ENCODE measurements at places on chromosomes 4 and X.

GRCh38 chrX:12446342-12447075 lies 308.2 kb downstream of the FRMPD4 start:
- DNase-seq, result no peak

GRCh38 chr4:69656653-69657158 lies 3.7 kb upstream of the UGT2A1 start:
- DNase-seq, result no peak

DNA sequence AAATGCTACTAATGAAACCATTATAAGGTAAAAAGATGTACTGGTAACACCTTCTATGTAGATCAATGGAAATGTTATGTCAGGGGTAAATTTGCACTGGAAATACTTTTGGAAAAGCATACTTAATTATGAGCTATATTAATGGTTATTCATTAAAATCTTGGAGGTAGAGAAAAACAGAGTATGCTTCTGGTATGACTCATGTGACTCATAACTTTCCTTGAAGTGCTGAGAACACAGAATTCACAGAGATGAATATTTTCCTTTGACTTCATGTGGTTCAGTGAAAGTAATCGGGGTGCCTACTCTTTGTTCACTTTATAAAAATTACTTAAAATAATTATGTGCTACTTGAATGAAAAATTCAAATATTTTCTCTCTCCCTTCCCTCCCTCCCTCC lies 254.2 kb downstream of the KCTD8 start:
- DNase-seq, result no peak

DNA sequence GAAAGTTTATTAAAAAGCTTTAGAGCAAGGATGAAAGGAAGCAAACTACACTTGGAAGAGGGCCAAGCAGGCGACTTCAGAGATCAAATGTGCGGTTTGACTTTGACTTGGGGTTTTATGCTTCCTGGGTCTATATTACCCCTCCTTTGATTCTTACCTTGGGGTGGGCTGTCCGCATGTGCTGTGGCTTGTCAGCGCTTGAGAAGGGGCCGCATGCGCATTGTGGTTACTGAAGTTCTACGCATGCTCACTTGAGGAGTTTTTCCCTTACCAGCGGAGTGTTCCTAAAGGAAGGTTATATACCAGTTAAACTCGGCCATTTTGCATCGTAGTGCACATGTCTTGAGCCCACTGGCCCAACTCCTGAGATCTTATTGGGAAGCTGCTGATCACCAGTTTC lies 9.9 kb downstream of the ZNF157 start:
- peak; percentile 84 for DNase-seq

DNA sequence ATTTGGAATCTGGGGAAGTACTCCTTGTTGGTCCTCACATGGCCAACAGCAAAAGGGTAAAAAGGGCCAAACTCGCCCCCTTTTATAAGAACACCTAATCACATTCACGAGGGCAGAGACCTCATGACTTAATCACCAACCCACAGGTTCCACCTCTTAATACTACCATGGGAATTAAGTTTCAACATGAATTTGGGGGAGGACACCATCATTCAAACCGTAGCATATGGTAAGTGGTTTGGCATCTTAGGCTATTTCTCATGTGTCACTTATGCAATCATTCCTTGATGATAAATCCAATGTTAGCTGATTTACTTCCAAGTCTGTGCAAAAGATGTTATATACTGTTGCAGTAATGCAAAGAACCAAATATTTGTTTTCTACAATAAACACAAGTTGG lies 302.9 kb upstream of the FAM241A start:
- DNase-seq, result no peak

GRCh38 chr4:143016171-143016570 lies 168.5 kb upstream of the USP38 start:
- no peak for DNase-seq

DNA sequence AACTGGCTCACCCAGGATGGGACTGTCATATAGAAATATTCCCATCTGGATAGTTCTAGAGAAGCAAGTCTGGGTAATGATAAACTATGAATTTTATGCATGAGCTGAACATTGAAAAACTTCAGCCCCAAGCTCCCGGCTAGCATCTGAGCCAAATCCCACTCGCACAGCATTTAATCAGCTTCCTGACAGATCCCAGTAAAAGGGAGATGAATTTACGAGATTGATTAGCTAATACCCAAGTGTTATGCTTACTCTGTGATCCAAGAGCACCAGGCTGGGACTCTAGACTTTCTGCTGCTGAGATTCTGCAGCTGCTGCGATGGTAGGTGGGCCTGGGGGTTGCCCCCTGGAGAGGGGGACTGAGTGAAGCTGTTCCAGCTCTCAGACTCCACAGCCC lies 28.0 kb downstream of the FRMPD3 start:
- DNase-seq, result no peak

DNA sequence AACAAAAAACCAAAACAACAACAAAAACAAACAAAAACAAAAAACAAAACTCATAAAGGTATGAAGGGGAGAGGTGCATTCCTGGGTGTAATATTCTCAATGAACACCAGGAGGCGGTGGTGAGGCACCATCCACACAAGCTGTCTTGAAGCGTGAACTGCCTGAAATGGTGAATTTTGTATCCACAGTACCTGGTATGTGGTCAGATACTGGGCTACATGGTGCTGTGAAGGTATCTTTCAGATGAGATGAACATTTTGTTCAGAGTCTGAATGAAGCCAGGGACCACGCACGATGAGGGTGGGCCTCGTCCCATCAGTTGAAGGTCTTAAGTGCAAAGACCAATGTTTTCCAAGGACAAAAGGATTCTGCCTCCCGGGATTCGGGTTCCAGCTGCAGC lies 58.5 kb downstream of the ASMT start:
- DNase-seq, result peak; percentile 30

DNA sequence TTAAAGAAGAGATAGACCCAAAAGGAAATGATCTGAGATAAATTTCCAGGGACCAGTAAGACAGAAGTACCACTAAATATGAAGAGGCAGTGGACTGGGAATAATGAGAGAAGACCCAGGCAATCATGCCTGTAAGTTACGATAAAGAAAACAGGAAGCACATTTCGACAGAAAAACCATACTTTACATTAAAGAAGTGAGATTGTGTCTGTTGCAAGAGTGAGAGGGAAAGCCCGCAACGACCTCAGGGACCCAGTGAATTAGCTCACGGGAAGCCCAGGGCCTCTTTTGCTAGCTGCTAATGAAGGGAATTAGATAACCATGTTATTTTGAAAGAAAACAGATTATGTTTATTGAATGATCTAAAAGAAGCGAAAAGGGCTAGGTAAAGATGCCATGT lies 28.9 kb upstream of the ACSL1 start:
- DNase-seq, result no peak

DNA sequence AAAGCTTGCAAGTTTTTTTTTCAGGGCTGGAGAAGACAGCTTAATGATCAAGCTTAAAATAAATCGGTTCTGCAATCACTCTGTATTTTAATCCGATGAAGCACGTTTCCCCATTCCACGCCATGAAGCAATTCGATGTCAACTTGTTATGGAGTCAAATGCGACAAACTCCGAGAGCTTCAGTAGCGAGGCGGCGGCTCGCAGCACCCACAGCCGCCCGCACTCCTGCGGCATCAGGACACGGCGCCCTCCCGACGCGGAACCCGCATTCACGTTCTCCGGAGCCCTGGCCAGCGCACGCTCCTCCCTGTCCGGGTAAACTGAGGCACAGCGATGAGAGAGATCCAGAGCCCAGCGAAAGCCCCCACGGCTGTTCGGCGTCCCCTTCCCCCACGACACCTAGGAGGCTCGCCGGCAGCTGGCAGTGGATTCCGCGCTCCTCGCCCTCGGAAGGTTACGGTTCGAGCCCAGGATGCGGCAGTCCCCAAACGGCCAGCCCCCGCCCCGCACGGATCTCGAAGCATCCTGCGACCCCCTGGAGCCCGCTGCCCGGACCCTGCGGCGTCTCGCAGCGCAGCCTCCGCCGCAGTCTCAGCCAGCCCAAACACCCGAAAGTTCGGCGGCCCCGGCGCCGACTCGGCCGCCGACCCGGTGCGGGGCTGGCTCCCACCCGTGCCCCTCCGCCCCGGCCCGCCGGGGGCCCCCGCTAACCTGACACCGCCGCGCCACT lies 507 bp downstream of the MFAP3L start:
- no peak for DNase-seq

DNA sequence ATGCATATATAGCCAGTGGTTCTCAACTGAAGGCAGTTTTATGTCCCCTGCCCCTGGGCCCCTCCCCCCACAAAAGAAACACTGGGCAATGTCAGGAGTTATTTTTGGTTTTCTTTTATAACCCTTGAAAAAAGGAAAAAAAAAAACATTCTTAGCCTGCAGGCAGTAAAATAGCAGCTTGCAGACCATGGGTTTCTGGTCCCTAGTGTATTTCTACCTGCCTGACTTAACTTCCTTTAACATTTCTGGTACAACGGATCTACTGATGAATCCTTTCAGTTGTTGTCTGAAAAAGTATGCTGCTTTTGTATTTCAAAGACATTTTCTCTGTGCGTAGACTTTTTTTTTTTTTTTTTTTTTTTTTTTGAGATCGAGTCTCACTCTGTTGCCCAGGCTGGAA lies 11.1 kb upstream of the FAM200B start:
- DNase-seq, result no peak

- no peak for DNase-seq
These were observed 1.0 kb downstream of the NHSL2 start for GRCh38 chrX:71911731-71912050.

- no peak for DNase-seq
These were observed 2542.7 kb downstream of the PCDH7 start for GRCh38 chr4:33262824-33263223.

GRCh38 chr4:165505958-165506837 lies 127.4 kb downstream of the CPE start:
- no peak for DNase-seq

GRCh38 chr4:41209901-41210300 lies 4.4 kb downstream of the APBB2 start:
- DNase-seq, result no peak

DNA sequence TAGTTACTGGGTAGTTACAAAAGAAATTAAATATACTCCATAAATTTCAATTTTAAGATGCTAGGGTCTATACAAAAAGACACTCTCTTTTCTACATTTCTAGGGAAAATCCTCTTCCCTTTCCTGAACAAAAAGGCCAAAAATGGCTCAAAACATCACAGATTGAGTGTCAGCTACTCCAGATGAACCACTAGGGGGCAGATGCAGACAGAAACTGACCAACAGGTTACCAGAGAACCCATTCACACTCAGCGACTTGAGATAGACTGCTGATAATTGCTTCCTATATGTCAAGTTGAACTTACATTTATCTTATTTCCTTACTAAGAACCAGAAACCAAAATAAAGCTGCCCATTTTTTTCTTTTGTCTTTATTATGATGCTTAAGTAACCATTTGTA lies 83.4 kb upstream of the MID1IP1 start:
- no peak for DNase-seq

DNA sequence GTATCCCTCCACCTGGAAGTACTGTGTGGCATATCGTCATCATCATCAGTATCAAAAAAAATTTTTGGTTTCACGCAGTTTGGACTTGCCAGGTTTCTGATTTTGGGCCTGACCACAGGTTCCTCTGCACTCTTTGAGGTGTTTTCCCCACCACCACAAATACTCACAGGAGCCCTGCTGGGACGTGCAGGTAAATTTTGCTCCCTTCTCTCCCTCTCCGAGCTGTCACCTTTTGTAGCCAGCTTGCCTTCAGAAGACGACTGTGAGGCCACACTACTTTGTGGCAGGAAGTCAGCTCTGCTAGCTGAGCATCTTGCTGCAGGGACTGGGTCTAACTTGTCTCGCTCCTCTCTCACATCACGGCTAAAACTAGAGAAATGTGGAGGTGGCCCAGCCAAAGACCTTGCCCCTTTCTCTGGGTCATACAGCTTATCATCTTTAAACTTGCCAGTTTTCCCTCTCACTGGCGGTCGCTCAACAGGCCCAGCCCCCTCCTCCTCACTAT lies 2.8 kb downstream of the PJA1 start:
- DNase-seq, result no peak

GRCh38 chr4:105894660-105895582 lies at the start of gene NPNT:
TSS of gene NPNT (plus strand) at chr4:105895471. CDS start at chr4:105895653, 182 bp downstream.
- no peak for DNase-seq

DNA sequence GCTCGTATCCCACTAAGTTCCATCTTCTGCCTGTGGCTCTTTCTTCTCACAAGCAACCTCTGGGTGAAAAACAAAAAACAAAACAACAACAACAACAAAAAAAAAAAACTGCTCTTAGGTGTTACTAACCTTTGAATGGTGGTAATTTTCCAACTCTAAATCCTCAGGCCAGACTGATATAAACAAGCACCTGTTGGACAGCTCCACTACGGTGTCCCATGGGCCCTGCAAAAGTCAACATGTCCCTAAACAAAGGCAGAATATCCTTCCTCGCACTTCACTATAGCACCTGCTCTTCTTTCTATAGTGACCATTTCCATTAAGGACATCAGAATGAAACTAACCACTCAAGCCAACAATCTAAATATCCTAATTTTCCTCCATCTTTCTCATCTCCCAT lies 54.6 kb upstream of the PARM1 start:
- DNase-seq, result no peak

DNA sequence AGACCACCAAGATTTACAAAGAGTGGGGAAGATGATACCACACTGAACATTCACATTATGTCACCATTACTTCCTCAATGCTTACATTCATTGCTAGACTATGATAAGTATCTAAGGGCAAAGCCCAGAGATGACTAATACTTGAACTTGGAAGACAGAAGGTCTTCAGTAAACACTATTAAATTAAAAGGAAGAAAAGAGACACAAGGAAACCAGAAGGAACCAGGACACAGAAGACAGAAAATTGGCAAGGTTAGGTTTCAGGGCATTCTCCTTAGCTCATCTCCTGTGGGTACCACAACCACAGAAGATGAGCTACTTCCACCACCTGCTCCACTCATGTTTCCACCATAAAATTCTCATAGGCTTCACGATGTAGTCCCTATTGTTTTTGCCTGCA lies 64.9 kb downstream of the NLGN4X start:
- no peak for DNase-seq

DNA sequence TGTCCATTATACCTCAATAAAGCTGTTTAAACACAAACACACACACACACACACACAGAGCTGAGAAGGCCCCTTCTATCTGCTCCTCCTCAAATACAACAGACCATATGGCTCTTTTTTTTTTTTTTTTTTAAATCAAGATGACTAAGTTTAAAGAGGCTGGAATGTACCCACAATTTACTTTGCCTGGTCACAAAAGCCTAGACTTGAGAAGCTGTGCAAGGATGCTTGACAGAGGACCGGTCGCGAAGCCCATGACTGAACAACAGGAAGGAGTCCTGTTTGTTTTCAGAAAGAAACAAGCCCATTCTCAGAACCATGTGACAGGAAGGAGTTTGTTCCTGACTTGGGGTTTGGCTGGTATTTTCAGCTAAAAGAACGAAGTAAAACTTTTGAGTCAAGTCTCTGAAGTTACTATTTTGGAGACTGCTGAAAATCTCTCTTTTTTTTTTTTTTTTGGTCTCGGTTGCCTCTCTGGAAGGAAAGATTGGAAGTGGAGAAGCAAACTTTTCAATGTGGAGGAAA lies 650.9 kb upstream of the TENM3 start:
- DNase-seq, result no peak

DNA sequence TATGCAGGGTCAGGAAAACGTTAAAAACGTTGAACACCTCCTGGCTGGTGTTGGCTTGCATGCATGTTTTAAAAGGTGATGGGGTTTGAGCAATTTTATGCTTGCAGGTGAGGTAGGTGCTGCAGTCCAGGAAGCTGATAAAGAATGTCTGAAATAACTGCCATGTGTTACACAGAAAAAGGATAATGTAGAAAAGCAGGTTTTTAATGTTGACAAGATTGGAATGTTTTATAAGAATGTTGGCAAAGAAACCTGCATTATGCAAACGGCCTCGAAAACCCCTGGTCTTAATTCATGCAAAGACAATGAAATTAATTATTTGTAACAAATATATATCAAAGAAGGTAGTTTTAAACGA lies 723.7 kb upstream of the AGA start:
- DNase-seq, result no peak

- DNase-seq, result no peak
These were observed 203.0 kb downstream of the CENPC start for GRCh38 chr4:67342291-67342690.

All from CD4-positive, alpha-beta T cell treated with Interleukin-6 at 100 ng/mL for 8 hours (primary cell).